ENCODE measurements at places on chromosomes 4 and X.

- DNase-seq: no peak
These were observed 21.4 kb downstream of the FGFRL1 start for GRCh38 chr4:1032861-1033260.

DNA sequence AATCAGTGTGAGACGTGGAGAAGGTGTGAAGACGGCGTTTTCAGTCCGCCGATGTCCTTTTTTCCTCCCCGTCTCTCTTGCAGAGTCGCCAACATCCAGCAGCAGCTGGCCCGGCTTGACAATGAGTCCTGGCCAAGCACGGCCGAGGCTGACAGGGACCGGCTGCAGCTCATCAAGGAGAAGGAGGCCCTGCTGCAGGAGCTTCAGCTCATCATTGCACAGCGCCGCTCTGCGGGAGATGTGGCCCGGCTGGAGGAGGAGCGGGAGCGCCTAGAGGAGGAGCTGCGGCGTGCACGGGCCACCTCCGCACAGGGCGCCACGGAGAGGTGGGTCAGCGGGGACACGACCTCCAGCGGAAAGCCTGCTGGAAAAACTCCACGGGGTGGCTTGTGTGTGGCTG lies 47.1 kb upstream of the CLCN4 start:
- no peak for DNase-seq

GRCh38 chr4:43560047-43560446 lies 667.5 kb downstream of the GRXCR1 start:
- DNase-seq: no peak

DNA sequence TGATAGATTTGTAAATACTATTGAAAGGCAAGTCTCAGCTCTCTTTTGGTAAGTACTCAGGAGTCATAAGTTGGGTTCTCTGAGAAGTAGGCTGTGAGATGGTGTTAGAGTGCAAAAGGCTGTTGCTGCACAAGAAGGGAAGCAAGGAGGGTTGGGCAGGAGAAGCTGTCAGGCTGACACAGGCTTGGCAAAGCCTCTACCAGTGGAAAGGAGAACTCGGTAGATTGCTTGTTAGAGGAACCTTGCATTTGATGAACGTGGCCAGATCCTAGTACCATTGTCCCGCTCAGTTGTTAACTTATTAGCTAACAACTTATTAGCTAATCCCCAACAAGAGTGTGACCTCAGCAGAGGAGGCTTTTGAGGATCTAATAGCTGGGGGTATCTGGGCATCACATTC lies 449.3 kb upstream of the BOD1L1 start:
- no peak for DNase-seq

DNA sequence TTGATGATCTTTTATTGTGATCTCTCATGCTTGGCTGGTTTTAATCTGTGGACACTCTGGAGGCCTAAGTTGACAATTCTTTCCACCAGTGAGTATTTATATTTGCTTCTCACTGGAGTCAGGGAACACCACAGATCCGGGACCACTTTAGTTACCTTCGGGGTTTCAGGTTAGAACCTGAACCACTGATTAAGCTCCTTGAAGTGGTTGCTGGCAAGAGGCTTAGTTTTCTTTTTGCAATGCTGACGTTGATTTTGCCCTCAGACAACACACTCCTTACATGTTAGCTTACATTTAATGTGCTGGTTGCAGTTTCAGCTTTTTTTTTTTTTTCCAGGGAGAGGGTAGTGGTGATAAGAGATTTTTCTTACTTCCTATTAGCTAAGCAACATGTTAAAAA lies 10.5 kb upstream of the ZNF330 start:
- no peak for DNase-seq

DNA sequence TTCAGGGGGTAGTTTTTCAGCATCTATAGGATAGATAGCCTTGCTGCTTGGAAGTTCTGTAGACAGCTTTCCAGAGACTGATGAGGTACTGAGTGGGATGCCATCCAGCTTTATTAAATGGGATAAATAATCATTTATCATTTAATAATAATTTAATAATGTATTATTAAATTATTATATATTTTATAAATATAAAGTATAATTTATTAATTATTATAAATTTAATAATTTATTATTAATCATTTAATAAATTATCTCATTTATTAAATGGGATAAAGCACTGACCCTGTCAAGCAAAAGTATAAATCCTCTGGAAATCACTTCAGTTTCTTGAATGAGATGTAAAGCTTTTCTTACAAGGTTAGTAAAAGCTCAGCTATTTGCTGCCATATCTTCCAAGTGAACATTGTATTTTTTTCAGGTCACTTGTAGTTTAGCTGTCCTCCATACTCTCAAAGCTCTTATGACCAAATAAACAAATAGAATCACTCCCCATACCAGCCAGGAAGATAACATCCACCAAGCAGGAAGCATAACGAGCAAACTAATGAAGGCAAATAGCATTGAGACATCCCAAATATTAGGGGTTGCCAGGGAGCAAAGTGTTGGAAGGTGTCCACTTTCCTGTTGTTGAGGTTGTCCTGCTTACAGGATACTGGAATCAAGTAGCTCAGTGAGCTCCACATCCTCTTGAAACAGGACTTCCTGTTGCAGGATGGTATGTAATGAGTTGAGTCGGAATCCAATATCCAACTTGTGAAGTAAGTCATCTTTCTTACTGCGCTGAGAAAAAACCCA lies 88.9 kb downstream of the ZNF674 start:
- peak; percentile 2 for DNase-seq

GRCh38 chr4:89319756-89320155 lies 12.2 kb upstream of the GPRIN3 start:
- no peak for DNase-seq

DNA sequence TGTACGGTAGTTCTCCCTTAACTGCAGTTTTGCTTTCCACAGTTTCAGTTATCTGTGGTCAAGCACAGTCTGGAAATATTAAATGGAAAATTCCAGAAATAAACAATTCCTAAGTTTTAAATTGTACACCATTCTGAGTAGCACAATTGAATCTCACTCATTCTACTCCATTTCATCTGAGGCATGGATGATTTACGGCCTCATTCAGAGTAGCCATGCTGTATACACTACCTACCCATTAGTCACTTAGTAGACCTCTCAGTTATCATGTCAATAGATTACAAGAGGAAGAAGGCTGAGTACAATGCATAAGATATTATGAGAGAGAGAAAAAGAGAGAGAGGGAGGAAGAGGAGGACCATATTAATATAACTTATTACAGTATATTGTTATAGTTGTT lies 77.5 kb downstream of the ENOX2 start:
- DNase-seq: no peak

DNA sequence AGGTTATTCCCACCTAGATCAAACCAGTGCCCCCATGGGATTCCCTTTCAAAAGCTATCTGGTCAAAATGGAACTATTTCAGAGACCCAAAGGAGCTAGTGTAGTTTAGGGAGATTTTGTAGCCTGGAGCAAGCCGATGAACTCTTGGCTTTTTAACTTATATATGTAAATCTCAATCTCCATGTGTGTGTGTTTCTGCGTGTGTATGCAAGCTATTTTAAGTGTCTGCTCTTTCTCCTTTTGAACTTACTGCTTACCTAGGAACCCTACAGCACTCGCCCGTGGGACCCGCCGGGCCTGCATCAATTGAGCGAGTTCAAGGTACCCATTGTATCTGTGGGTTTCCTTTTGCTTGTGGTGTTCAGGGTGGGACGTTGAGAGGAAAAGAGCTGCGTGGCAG lies 10.4 kb downstream of the CSTF2 start:
- no peak for DNase-seq

GRCh38 chrX:25976683-25977310 lies 161.3 kb upstream of the MAGEB18 start:
- DNase-seq: no peak

DNA sequence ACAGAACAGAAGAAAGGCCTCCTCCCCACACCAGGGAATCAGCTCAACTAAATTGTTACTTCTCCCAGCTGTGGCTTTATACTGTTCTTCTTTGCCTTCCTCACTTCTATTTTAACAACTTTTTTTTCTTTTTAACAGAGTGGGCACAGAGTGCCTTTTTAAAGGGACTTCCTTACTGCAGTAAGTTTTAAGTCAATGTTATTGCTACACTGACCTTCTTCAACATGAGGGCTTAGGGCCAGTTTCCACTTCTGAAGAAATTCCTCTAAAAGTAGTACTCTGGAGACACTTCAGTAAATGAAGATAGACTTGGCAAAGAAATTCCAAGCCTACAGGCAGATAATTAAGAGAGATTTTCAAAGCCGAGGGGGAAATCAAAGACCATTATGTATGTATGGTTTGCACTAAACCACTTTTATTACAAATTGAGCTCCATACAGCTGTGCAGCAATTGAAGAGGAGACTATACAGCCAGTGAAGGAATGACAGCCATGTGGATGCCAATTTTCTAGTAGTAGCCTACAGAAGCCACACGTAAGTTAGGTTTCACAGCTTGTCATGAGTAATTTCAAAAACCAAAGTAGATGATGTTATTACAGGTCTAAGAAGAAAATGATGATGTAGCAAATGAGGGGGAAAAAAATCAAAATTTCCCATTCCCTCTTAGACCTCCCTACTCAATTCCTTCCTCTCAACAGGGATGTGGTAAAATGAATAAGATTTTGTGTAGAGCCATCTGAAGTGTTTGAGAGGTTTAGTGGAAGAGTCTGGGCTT lies 36.9 kb upstream of the RASGEF1B start:
- no peak for DNase-seq

DNA sequence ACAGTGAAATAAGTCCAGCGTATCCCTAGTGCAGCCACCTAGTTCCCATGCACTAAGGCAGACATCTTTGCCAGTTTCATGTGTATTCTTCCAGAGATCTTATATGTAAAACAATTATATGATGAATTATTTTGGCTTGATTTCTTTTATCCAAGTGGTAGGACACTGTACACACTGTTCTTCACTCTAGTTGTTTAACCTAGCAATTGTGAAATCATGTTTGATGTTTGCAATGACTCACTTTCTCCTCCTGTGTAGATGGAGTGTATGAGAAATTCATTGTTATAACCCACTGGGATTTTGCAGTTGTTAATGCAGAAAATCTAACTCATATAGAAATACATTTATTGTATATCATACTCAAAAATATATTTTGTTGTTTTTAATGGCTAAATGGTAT lies 17.5 kb upstream of the TBC1D1 start:
- peak; percentile 52 for DNase-seq

- DNase-seq: no peak
These were observed 5.8 kb upstream of the USO1 start for GRCh38 chr4:75718529-75718928.

- DNase-seq: peak; percentile 41
These were observed 20.8 kb upstream of the TMEM184C start for GRCh38 chr4:147596377-147596776.

GRCh38 chr4:68390205-68390935 lies 40.5 kb upstream of the YTHDC1 start:
- DNase-seq: no peak

GRCh38 chr4:138861135-138861534 lies 154.4 kb upstream of the NOCT start:
- no peak for DNase-seq

DNA sequence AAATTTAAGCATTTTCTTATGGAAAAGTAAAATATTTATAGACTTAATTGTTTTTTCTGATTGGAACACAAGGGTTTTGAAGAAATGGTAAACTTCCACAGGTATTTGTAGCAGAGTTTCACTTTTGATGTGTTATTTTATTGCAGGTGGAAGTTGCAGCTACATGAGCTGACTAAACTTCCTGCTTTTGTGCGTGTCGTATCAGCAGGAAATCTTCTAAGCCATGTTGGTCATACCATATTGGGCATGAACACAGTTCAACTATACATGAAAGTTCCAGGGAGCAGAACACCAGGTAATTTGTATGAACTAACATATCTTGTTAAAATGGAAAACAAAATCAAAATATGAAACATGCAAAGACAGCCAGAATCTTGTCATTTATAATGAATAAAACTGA lies 117.4 kb downstream of the DIPK2B start:
- no peak for DNase-seq

DNA sequence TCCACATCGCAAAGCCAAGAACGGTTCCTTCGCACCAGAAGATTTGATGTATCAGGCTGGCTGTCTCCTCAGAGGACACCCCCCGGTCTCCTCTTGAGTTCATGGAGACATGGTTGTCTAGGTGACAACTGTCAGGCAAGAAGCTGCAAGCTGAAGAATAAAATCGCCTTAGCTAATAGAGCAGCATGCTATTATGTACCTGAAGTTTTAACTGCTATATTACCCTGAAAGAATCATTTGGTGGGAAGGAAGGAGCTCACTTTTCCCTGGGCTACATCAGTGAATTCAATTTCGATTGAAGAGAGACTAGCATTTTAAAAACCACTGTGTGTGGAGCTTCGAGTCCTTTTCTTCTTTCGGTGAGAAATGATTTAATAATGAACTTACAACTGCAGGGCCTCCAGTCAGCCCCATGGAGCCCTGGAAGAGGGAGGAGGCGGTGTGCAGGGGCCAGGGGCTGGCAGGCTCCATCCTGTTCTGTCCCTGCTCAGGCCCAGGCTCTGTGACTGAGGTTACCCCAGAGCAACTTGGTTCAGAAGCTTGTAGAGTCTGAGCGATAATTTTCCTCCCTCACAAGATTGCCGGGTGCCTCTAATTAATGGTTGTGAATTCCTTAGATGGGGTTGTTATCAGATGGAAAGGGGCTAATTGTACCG lies 191.3 kb downstream of the MID1IP1 start:
- DNase-seq: no peak

DNA sequence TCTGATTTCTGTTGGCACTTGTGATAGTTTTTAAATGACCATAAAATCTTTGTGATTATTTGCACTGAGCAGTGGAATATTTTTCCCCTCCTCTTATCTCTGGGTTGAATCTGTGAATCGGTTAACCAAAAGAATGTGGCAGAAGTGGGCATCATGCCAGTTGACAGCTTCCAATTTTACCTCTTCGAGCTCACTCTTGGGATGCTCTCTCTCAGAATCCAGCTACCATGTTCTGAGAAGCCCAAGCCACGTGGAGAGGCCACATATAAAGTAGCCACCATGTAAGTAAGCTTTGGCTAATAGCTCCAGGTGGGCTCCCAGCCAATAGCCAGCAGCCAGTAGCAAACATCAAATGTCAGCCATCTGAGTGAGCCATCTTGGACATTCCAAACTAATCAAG lies 12.9 kb upstream of the WDR19 start:
- DNase-seq: no peak

GRCh38 chrX:137313627-137314026 lies 252.3 kb upstream of the ZIC3 start:
- no peak for DNase-seq

DNA sequence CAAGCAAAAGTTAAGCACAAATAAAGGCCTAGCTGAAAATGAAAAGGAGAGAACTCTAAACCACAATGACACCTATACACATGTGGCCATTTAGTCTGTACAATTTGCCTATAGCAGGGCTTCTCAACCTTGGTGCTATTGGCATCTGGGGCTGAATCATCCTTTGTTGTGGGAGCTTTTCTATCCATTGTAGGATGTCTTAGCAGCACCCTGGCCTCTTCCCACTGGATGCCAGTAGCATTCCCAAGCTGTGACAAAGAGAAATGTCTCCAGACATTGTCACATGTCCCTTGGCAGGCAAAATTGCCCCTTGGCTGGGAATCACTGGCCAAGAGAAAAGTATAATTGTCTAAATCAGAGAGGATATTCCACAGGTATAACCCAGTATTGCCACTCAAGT lies 13.5 kb upstream of the PRPS2 start:
- DNase-seq: no peak

All from RKO (cell line).